Stimulated activated CD8-positive, alpha-beta memory T cell treated with anti-CD3 and anti-CD28 coated beads, Interleukin-4, amount 100 ng/mL, for 1 hour (primary cell): ENCODE measurements at places on chromosomes 2 and 18.

- no peak for DNase-seq
Measured at GRCh38 chr2:145040433-145040832, 520.5 kb upstream of the ZEB2 start.

- no peak for DNase-seq
Measured at GRCh38 chr2:238439917-238440316, 13.2 kb downstream of the ASB1 start.

DNA sequence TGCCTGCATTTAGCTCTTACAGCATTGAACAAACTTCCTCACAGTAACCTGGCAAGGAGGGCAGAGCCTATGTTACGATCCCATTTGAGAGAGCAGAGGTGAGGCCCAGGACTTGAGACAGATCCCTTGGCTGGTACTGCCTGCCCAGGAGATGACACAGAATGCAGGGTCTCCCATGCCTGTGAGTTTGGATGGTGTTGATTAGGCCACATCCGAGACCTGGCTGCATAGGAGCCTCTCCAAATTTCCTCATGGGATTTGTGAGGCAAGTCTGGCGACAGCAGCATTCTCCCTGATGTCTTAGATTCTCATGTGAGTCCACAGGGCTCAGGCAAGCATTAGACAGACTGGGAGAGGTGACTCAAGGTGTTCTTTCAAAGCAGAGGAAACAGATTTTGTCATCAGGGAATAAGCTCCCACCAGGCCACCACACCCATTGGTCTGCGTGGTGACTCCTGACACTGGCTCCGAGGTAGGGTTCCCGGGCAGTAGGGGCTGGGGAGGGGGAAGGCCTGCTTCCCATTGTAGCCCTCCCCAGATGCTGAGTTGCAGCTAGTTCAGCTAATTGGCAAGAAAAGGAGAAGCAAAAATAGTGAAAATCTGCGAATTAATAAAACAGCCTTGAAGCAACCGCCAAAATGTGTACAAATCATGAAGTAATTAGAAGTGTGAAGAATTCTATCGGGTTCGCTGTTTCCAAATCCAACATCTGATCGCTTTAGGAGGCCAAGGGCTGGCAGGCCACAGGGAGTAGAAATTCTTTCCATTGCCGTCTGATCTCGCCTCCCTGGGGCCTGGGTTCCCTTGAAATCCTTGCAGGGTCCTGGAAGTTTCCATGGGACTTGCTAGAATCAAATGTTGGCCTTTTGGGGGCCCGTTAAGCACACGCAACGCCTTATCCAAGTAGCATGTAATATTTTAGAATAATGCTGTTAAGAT lies 68.0 kb downstream of the MAPK4 start:
- no peak for DNase-seq

DNA sequence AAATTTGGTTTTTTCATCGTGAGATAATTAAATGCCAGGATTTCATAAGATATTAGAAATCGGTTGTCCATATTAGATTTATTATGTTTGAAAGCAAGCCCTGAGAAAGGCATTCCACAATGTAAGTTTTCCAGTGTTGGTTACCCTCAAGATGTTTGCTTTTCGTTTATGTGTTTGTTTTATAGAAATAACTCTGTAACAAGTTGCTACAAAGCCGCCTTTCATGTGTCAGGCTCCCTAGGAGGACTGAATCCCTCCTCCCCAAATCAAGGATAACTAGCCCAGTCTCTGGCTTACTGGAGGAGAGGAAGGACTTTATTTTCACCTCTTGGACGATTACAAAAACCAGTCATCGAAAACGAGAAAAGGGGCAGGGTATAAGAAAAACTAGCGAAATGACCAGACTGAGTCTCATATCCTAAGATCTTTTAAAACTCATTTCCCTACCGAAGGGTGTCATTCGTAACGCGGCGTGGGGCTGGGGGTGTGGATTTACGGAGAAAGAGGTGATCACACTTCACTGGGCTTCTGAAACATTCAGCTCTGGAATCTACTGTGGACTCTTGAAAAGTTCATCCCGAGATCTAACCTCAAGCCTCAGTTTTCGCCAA lies 1.0 kb upstream of the PEX13 start:
- no peak for DNase-seq

GRCh38 chr2:166118180-166118579 lies 9.6 kb downstream of the SCN1A start:
- no peak for DNase-seq

DNA sequence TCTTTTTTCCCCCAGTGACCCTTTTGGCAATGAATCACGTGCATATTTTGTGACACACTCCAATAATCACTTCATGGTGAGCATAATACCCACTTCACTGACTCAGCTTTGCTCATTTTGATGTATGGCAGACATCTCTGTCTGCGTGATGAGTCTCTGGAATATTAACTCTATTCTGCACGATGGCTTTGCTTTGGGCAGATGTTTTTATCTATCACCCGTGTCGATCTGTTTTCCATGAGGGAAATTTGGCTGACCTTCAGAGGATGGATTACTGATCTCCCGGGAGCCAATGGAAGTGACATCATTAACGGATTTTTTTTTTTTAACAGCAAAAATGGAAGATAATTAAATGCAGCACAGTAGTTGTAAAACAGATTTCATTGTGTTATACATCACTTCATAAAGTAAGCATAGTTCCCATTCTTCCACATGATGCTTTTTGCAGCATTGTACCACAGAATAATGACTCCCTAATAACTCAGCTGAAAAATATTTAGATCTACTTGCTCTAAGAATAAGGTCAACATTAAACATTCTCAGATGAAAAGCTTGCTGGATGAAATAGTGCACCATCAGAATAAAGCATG lies 29.8 kb downstream of the CDC42EP3 start:
- DNase-seq, result no peak

GRCh38 chr2:2960441-2961133 lies 417.0 kb downstream of the EIPR1 start:
- no peak for DNase-seq

DNA sequence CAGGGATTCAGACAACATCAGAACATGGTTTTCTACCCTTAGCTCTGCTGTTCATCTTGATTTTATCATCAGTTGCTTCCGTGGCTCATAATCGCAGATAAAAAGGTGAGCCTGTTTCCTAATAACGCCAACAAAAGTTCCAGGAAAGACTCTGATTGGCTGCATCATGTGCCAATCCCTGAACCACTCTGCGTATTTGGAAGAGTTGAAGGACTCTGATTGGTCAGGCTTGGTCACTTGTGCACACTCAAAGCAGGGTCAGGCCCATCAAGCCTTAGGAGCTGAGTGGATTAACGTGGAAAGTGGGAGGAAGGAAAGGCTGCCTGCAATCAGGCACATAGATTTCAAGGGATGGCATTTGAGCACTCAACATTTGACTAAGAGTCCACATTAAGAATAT lies 11.4 kb downstream of the TXNDC2 start:
- DNase-seq, result no peak

GRCh38 chr2:157901325-157901724 lies 25.2 kb upstream of the ACVR1 start:
- no peak for DNase-seq

DNA sequence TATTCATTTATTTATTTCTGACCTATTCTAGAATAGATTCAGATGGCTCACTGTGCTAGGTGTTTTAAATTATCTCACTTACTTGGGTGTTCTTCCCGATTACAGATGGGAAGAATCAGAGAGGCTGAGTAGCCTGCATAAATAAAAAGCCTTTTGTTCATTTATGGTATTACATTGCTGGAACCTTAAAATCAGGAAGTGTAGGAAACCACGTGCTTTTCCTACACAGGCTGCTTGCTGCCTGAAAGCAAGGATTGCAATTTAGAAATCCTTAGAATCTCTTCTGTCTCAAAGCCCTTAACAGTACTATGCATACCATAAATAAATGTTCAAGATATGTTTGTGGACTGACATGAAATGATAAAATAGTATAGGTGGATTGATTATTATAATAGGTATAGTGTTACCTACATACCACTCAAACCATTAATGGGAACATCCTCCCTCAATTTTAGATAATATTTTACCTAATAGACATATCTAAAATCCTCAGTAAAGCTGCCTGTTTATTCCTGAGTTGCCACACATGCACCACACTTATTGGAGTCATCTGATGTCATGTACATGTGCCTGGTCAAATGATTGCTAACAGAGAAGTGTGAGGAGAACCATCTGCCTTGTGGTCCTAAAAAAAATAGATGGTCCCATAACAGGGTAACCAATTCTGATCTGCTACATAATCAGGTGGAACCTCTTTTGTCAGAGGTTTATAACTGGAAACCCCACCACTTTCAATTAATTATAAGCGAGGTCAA lies 73.5 kb upstream of the C2orf15 start:
- DNase-seq, result no peak

DNA sequence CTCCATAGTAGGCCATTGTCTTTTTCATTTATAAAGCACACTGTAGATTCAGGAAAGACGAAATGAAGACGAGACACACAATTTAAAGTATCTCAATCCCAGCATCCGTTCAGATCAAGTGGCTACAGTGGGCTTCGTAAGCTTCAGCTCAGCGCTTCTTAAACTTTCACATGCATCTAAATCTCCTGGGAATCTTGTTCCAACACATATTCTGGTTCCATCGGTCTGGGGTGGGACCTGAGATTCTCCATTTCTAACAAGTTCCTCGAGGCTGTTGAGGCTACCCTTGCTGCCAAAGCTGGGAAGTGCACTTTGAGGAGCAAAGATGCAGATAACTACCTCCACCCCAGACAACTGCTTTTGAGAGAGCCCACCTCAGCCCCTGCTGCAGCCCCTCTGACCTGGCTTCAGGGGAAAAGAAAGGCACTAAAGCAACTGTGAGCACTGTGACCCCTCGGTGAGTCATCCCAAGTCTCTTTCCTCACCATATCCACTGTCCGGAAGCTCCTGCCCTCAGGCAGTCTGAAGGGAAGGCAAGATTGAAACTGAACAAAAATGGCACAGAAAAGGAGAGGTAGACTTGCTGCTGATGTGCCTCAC lies 201.1 kb upstream of the FBXO11 start:
- DNase-seq, result no peak
